Hepatocyte (in vitro differentiated cells): ENCODE measurements at places on chromosomes 3 and 15.

- DNase-seq, result no peak
Observed at GRCh38 chr3:157190380-157190872, 30.5 kb upstream of the CCNL1 start.

DNA sequence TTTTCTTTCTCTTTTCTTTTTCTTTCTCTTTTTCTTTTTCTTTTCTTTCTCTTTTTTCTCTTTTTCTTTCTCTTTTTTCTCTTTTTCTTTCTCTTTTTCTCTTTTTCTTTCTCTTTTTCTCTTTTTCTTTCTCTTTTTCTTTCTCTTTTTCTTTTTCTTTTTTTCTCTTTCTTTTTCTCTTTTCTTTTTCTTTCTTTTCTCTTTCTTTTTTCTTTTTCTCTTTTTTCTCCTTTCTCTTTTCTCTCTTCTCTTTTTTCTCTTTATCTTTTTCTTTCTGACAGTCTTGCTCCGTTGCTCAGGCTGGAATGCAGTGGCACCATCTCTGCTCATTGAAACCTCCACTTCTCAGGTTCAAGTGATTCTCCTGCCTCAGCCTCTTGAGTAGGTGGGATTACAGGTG lies 335.7 kb downstream of the SQOR start:
- no peak for DNase-seq

DNA sequence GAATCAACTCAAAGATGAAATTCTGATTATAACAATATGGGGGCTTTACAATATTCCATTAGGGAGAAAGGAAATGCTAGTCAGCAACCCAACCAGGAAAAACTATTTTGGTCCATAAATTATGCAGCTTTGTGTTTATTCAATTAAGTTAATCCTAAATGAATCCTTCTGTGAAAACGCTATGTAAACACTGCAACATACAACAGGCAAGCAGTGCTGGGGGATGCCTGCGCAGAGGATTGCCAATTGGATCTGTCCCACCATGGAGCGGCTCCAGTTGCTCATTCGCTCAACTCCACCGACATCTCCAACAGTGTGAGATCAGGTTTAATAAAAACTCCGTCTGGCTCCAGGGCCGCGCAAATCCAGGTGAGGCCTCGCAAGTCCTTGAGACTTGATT lies 290.5 kb upstream of the VEPH1 start:
- no peak for DNase-seq

- no peak for DNase-seq
Observed at GRCh38 chr15:57462381-57462780, 86.1 kb downstream of the CGNL1 start.

DNA sequence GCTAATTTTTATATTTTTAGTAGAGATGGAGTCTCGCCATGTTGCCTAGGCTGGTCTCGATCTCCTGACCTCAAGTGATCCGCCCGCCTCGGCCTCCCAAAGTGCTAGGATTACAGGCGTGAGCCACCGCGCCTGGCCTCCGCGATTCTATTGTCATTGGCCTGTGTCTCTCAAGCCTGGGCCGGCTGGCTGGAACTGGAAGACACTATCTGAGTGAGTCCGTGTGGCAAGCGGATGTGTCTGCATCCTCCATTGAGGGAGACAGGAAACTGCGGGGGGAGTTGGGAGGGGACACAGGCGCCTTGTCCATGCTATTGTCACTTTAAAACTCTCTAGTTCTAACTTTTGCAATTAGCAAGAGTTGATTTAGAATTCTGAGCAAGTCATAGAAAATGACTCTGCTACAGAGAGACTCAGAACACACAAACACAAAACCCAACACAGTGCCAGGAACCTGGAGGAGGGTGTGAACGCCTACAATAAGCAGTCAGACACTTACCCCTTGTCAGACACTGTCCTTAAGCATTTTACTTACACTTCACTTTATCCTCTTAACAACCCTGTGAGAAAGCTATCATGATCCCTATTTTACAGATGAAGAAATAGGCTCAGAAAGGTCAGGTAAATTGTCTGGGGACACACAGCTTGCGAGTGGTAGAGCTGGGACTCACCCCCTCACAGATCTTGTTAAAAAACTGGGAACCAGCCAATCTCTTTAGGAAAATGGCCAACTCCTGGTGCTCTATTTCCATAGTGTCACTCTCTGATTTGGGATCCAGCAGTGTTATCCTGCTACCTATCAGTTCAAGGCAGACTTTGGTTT lies 38.7 kb downstream of the ANP32A start:
- DNase-seq, result no peak

DNA sequence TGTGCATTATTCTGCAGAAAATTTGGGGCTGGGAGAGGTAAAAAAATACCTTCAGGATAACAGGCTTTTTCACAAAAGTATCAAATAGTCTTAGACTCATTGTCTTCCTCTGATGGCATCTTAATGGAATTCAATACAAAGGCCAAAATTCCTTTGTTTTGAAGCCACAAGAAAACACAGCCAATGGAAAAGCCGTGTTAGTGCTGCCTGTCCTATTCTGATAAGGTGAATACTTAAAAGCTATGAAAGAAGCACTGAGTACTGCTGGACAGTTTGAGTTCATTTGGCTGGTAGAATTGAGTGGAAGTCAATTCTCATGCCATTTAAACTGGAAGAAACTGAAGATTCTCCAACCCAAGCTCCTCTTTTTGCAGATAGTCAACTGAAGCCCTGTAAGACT lies 395.3 kb upstream of the TPRG1 start:
- no peak for DNase-seq

DNA sequence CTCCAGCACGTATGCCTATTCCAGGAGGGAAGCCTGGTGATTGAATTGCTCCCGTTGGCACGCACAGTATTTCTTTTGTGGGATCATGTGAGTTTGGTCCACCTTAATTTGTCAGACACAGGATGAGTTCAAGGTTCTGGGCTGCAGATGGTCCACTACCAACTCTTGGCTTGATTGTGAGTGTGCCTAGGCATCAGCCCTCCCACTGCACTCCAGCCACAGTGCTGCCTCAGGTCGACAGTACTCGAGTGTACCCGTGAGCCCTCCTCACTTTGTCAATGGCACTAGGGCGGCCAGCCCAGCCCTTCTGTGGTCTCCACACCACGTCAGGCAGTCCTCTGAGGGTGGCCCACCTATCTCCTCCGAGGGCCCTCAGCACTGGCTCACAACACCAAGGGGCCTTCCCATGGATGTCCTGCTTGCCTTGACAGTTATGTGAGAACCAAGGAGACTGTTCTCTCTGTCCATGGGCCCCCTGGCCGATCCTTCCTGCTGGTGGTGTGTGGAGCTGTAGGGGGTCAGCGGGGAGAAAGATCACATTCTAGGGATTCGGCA lies 30.2 kb downstream of the CHRD start:
- no peak for DNase-seq

- no peak for DNase-seq
Observed at GRCh38 chr3:126891791-126892190, 91.1 kb upstream of the PLXNA1 start.

GRCh38 chr3:32592011-32592410 lies 21.4 kb upstream of the DYNC1LI1 start:
- DNase-seq, result no peak

DNA sequence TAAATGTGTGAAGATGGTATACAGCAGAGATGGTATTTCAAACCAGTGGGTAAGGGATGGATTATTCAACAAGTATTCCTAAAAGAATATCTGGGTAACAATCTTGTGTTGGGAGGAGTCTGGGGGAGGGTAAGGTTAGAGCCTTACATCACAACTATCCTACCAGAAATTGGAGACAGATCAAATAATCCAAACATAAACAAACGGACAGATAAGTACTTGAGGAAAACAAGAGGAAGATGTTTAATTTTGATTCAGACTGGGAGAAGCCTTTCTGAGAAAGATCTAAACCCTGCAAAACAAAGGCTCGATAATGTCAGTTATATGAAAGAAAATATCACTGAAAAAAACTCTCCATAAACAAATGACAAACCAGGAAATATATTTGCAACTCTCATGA lies 77.9 kb downstream of the SLC9A9 start:
- no peak for DNase-seq

DNA sequence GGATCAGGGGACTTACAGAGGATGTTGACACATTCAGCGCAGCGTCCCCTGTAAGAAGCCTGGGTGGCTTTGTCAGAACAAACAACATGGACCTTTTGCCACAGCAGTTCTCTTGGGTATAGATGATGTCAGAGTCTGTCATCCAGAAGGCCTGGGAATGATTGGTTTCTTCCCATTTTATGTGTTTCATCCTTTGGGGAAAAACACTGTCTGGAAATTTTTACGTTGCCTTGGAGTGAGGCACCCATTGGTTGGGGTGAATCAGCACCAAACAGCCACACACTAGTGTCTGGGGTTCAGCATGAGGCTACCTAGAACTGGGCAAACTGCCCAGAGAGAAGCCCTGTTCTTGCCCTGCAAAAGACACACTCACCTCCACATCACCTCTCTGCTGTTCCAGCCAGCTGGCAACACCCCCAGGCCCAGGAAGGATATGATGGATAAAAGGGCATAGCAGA lies 123.0 kb downstream of the FAM43A start:
- no peak for DNase-seq

DNA sequence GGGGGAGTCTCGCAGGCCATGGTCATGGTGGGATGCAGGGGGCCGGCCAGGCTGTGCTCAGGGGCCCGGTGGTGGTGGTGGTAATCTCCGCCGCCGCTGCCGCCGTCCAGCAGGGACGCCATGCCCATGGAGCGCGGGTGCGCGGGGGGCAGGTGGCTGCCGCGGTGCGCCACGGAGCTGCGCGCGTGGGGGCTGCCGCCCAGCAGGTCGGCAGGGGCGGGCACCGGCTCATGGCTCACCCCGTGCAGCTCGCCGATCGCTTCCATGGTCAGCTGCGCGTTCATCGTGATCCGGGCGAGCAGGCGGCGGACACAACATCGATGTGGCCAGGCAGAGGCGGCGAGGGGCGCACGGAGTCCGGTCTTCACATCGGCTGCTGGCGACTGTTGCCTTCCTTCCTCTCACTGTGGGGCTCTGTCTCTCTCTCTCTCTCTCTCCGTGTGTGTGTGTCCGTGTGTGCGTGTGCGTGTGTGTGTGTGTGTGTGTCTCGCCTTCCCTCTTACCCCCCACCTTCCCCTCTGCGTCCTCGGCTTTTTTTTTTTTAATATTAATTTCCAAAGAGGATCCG lies 451 bp downstream of the ONECUT1 start:
- DNase-seq, result no peak

DNA sequence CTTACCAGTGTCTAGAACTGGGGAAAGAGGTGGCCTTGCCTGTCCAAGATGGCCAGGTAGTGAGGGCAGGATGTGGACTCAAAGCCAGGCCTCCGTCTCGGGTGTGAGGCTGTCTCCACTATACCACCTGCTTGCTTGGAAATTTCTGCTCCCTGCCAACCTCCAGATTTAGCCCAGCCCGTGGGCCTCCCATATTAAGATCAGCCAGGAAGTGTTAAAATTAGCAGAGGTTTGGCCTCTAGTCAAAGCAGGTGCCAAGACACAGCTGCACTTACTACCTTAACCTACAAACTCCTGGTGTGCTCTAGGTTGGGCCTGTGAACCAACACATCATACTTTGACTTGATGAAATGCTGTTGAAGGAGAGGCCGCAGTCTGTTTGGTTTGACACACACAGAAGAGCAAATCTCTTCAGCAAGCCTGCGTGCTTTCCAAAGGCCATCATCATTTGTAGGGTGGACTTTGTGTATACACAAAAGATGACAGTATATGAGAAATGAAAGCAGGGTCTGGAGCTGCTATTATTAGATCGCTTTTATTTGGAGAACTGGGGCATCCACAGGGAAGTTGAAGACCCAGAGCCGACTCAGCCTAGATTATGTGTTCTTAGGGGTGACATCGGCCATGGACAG lies 206.5 kb downstream of the XXYLT1 start:
- no peak for DNase-seq

DNA sequence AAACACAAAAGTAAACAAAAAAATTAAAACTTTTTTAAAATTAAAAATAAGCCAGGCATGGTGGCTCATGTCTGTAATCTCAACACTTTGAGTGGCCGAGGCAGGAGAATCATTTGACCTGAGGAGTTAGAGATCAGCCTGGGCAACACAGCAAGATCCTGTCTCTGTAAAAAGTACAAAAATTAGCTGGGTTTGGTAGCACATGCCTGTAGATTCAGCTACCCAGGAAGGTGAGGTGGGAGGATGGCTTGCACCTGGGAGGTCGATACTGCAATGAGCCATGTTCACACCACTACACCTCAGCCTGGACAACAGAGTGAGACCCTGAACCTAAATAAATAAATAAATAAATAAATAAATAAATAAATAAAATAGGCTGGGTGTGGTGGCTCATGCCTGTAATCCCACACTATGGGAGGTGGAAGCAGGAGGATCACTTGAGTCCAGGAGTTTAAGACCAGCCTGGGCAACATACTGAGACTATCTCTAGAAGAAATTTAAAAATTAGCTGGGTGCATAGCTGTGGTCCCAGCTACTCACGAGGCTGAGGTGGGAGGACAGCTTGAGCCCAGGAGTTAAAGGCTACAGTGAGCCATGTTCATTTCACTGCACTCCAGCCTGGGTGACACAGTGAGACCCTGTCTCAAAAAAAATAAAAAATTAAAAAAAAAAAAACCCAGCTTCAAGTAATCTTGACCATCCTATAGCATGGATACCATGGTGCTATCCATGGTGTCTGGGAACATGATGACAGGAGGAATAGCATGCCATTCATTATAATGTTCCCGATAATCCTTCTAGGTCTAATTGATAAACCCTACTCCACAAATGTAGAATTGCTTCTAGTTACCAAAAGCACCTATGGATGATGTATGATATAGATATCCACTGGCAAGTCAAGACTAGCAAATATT lies 4.2 kb downstream of the MYO5A start:
- no peak for DNase-seq

DNA sequence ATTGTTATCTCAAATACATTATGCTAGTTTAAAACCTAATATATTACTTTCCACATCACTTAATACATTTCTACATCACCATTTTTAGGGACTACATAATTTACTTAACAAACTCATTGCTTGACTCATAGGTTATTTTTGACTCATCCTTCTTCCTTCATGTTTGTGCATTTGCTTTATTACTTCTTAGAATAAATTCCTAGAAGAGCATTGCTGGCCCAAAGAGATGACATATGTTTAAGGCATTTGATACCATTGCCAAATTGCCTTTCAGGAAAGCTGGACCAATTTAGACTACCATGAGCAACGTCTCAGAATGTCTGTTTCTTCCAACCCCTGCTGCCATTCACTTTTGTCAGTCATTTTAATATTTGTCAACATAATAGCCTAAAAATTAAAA lies 905.8 kb downstream of the IGSF11 start:
- DNase-seq, result no peak

- no peak for DNase-seq
Observed at GRCh38 chr3:103532986-103533385, 1098.2 kb downstream of the ZPLD1 start.

GRCh38 chr3:94294806-94295205 lies 231.9 kb downstream of the NSUN3 start:
- DNase-seq, result no peak
